ENCODE measurements at places on chromosomes 1 and 21.

DNA sequence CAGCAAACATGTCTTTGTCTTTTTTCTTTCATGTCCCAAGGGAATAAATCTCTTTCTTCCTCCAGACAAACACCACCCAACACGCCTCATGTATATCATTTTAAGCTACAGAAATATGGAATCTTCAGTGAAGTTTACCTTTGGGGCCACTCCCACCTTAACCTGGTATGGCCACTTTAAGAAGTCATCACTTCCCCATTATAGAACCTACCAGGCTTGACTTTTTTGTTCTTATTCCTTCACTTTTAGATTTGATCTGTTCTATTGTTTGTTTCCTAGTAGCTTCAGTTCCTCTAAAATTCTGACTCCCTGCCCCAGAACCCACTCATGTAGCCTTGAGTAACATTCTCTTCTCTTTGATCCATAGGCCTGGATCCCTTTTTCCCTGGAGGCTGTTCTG is 226.3 kb downstream of the HLX start:
- no peak for DNase-seq

DNA sequence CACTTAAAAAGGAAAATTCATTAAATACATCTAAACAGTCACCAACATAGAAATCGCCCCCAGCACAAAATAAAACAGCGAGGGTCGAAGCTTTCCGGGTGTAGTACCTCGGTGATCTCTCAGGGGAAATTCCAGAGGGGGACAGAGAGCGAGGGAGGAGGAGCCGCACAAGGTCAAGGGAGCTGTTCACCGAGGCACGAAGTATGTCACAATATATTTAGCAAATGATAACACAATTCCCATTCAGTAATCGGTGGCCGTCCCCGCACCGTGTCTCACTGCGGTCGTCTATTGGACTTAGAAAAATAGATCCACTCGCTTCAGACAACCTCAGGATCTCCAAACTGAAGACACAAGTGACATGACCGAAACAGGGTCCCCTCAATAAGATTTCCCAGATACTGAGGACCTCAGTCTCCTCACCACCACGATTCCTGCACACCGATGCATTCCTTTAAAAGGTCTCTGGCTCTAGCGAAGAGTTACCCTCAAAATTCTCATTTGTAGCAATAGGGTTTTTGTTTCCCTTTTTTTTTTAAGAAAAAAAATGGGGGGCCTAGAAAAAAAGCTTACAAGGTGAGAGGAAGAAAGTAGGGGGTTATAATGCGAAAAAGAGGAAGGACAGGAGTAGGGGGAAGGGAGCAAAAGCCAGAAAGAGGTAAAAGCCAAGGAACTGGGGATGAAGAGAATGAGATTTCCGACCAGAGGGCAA is 1.1 kb downstream of the LPGAT1 start:
- no peak for DNase-seq

GRCh38 chr1:160544647-160545046 is 21.6 kb upstream of the SLAMF6 start:
- DNase-seq: no peak

DNA sequence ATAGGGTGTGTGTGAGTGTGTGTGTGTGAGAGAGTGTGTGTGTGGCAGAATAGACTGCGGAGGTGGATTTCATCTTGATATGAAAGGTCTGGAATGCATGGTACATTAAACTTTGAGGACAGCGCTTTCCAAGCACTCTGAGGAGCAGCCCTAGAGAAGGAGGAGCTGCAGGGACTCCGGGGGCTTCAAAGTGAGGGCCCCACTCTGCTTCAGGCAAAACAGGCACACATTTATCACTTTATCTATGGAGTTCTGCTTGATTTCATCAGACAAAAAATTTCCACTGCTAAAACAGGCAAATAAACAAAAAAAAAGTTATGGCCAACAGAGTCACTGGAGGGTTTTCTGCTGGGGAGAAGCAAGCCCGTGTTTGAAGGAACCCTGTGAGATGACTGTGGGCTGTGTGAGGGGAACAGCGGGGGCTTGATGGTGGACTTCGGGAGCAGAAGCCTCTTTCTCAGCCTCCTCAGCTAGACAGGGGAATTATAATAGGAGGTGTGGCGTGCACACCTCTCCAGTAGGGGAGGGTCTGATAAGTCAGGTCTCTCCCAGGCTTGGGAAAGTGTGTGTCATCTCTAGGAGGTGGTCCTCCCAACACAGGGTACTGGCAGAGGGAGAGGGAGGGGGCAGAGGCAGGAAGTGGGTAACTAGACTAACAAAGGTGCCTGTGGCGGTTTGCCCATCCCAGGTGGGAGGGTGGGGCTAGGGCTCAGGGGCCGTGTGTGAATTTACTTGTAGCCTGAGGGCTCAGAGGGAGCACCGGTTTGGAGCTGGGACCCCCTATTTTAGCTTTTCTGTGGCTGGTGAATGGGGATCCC is 18.3 kb upstream of the HDAC1 start:
- DNase-seq: no peak

GRCh38 chr1:33317946-33318345 is 3.0 kb downstream of the A3GALT2 start:
- no peak for DNase-seq

- DNase-seq: no peak
These were observed 21.9 kb upstream of the GPR157 start for GRCh38 chr1:9150582-9151327.

DNA sequence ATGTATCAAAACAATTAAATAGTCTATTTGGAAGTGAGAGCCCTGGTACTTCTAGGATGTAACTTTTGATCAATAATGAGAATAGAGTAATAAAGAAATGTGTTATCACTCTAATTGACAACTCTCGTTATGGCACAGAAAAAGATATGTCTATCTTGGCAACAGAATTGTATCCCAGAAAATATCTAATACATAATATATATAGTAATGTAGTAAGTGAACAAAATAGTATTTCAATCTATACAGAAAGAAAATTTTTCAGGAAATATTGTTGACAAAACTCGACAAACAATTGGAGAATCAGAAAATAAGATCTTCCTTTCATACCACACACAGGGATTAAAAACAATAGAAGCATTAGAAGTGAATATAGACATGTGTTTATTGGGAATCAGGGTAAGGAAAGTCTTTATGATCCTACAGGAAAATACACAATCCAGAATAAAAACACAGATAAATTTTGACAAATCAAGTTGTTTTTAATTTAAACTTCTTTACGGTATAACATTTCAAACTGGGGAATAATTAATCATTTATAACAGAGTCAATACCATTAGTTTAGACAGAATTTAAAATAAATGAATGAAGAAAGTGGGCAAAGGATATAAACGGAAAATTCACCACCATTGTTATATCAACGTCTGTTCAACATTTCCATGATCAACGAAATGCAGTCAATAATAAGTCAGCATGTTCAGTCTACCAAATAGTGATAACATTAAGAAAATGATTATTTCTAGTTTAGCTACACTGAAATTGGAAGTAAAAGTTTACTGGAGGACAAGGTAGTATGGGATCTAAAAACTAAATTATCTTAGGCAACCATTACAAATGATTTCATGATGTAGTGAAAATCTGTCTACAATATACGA is 1526.5 kb upstream of the TPTE start:
- DNase-seq: no peak

- DNase-seq: no peak
These were observed 5.0 kb downstream of the RNU1-2 start for GRCh38 chr1:16900751-16901150.

DNA sequence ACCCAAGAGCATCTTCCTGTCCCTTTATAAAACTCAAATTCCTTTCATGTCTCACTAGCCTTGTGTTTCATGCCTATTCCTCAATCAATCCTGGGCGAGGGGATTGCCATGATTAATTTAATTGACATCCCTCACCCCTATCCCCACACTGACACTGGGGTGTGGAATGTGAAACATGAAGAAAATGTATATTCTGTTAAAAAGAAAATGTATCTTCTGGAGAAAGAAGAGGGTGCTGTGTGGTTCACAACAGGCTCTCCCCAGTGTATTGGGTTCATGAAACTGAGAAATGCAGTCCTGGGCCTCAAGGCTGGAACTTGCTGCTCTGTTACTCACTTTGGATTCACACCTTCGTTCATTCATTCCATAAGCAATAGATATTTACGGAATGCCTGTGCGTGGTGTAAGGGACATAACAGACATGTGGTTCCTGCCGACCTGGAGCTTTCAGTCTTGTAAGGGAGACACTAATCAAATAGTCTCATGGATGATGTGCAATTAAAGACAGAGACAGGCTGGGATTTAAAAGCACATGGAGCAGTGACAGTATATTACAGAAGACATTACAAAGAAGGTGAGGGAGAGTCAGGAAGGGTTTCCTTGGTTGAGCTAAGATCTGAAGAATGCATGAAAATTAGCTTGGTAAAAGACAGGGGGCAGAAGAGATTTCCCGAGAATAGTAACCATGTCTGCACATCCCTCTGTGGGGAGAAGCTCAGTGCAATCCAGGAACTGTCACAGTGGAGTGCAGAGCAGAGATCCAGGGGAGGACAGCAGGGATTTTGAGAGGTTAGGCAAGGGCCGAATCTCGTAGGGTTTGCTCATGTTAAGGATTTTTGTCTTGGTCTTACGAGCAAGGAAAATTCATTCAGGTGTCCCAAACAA is 32.1 kb downstream of the SERTAD4 start:
- DNase-seq: no peak

GRCh38 chr1:25614501-25615171 is 2.0 kb upstream of the MAN1C1 start:
- no peak for DNase-seq

GRCh38 chr21:22062472-22063139 is 1064.4 kb downstream of the NCAM2 start:
- no peak for DNase-seq

- DNase-seq: no peak
These were observed 19.0 kb downstream of the GNG12 start for GRCh38 chr1:67814121-67814772.

- no peak for DNase-seq
These were observed 82.8 kb downstream of the EXTL2 start for GRCh38 chr1:100811808-100812207.

DNA sequence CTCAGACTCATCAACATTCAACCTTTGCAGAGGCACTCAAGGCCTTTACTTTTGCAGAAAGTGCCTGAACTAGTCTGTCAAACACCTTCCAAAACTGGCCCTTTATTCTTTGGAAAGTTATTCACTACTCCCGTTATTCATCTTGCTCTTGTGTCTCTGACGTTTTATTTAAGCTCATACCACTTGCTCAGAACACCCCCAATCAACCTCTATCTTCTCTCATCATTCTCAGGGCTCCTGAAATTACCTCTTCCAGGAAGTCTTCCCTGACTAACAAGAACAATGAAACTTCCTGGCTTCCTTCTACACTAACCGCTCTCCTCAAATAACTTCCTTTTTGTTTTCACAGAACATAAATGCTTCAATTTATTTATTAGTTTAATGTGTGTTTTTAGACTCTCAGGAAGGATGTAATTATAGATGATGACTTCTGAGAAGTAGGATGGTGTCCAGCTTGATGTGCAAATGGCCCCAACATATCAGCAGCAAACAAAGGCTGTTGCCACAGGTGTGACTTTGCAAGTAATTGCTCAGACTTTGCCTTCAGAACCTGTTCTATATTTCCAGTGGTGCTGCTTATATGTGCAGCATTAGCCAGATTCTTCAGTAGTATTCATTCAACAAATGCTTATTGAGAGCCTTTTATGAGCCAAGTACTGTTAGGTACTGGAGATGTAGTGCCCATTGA is 22.8 kb upstream of the BATF3 start:
- no peak for DNase-seq

- no peak for DNase-seq
These were observed 14.6 kb downstream of the AJAP1 start for GRCh38 chr1:4668743-4669700.

- no peak for DNase-seq
These were observed 68.7 kb downstream of the TEX35 start for GRCh38 chr1:178581351-178582303.

GRCh38 chr21:41823166-41823565 is 56.0 kb downstream of the PRDM15 start:
- no peak for DNase-seq

- DNase-seq: no peak
These were observed 161.2 kb upstream of the NFIA start for GRCh38 chr1:60921175-60921574.

DNA sequence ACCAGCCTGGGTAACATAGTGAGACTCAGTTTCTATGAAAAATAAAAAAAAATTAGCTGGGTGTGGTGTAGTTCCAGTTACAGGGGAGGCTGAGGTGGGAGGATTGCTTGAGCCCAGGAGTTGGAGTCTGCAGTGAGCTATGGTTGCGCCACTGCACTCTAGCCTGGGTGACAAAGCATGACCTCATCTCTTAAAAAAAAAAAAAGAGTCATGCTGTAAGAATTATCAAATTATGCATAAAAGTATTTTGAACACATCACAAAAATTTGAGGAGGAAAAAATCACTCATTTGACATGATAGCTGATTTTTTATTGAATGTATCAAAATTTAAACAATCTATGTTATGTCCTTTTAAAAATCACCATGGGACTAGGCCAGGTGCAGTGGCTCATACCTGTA is 17.8 kb downstream of the CCDC30 start:
- DNase-seq: peak; percentile 25
